ENCODE measurements at places on chromosomes 3 and 15. TPM values are rescaled to one million over a fixed set of nuclear protein-coding genes. Genes with fewer than 3 reads are reported as not detected.

GPX1 gene
- total RNA-seq, result 745 TPM

DNA sequence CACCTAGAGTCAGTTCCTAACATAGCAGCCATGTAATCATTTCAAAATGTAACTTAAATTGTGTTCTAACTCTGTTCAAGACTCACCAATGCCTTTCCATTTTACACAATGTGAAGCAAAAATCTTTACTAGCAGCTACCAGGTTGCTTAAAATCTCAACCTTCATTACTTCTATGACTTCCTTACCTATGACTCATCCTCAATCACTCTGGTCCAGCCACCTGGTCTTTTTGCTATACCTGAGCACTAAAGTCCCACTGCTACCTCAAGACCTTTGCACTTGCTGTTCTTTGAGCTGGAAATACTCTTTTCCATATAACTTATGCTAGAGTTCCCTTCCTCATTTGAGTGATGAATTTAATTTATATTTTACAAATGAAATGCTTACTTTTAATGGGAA lies 993.2 kb downstream of the NTRK3 start:
- peaks cover 4% of the 10 kb centered on the region for H3K4me1 ChIP-seq
- peak; percentile 6 for DNase-seq
- H3K27ac ChIP-seq, result no peak overlapping the region
- no peaks in the 10 kb centered on the region for H3K27me3 ChIP-seq

DNA sequence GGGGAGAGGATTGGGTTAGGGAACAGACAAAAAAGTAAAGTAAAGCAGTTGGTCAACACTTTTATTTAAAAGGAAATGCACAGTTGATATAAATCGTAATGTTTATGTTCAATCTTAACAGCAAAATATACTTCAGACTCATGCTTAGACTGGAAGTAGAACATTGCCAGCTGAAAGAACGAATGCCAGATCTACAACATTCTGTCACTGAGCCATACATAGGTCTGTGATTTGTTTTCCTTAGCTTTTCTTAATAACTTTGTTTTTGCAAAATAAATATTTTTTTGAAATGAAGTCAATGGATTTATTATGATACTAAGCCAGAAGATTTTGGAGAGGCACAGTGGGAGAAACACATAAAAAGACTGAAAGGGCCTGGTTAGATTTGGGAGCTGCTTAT lies 62.0 kb downstream of the LEKR1 start:
- no peak for DNase-seq
- H3K27me3 ChIP-seq, result no peaks in the 10 kb centered on the region
- H3K4me3 ChIP-seq, result no peak overlapping the region
- H3K27ac ChIP-seq, result no peak overlapping the region

GRAMD1C gene
- 2.8 TPM for total RNA-seq

ACKR2 gene
- 1.3 TPM for total RNA-seq

- H3K27me3 ChIP-seq, result no peaks in the 10 kb centered on the region
- DNase-seq, result no peak
- H3K36me3 ChIP-seq, result no peaks in the 10 kb centered on the region
These were observed 674.2 kb downstream of the TBL1XR1 start for GRCh38 chr3:176523114-176523513.

DNA sequence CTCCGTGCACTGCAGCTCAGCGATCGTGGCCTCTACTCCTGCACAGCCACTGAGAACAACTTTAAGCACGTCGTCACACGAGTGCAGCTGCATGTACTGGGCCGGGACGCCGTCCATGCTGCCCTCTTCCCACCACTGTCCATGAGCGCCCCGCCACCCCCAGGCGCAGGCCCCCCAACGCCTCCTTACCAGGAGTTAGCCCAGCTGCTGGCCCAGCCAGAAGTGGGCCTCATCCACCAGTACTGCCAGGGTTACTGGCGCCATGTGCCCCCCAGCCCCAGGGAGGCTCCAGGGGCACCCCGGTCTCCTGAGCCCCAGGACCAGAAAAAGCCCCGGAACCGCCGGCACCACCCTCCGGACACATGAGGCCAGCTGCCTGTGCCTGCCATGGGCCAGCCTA lies 3.7 kb upstream of the GNAT1 start:
- H3K4me3 ChIP-seq, result no peak overlapping the region
- DNase-seq, result no peak
- no peaks in the 10 kb centered on the region for H3K27me3 ChIP-seq
- H3K27ac ChIP-seq, result no peak overlapping the region

DNA sequence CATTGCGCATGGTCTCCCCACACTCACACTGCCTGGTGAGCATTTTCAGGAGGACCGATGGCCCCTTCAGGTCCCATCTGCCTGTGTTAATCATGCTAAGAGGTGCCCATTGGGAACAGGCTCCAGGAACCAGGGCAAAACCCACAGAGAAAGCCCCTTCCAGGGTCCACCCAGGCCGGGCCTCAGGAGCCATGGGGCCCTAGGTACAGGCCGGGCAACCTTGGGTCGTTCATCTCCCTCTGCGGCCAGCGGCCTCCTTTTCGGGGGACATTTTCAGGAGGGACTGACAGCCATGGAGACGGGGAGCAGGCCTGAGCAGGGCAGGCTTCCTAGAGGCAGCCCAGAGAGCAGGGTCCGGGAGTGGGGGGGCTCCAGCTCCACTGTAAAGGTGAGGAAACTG lies 68.0 kb upstream of the TAMM41 start:
- DNase-seq, result no peak
- H3K36me3 ChIP-seq, result no peaks in the 10 kb centered on the region
- H3K27me3 ChIP-seq, result peaks cover 45% of the 10 kb centered on the region
- H3K27ac ChIP-seq, result no peak overlapping the region

ASB14 gene
- total RNA-seq, result not detected

GRCh38 chr15:56757875-56758274 lies 24.6 kb upstream of the ZNF280D start:
- no peak for DNase-seq
- no peaks in the 10 kb centered on the region for H3K36me3 ChIP-seq
- no peaks in the 10 kb centered on the region for H3K27me3 ChIP-seq
- no peak overlapping the region for H3K4me3 ChIP-seq

DNA sequence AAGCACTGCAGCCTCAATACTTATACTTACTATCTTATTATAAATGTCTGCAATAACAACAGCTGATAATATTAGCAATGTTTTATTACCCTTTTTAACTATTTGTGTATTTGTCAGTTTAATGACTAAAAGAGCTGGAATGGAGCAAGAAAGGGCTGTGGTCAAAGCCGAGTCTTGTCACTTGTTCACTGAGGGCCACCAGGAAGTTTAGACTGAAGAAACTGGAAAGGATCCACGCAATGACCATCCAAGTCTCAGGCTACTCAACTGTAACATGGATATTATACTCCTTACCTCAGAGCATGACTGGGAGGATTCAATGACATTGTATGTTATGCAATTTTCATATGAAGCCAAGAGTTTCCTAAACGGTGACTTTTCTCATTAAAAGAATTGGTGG lies 90.4 kb downstream of the TJP1 start:
- peaks cover 43% of the 10 kb centered on the region for H3K4me1 ChIP-seq
- no peak overlapping the region for H3K4me3 ChIP-seq
- H3K36me3 ChIP-seq, result peaks cover 57% of the 10 kb centered on the region
- no peaks in the 10 kb centered on the region for H3K27me3 ChIP-seq
- H3K27ac ChIP-seq, result peak overlapping the region; percentile 45

DNA sequence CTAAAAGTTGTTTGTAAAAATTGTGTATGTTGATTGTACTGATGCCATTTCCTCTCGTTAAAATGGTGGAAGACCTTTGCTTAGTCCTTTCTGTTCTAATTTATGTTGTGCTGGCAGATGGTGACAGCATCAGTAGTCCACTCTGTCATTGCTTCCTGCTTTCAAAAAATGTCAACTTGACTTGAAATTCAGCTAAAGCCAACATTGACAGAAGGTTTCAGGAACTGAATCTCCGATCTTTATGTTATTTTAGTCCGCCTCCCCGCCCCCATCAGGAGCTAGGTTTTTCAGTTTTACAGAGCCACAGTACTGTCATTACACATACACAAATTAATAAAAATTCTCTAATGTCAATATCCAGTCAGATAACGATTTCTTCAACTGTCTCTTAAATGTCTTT lies 1.5 kb downstream of the CEP63 start:
- H3K4me1 ChIP-seq, result peaks cover 33% of the 10 kb centered on the region
- H3K27ac ChIP-seq, result no peak overlapping the region
- H3K27me3 ChIP-seq, result no peaks in the 10 kb centered on the region
- DNase-seq, result no peak
- peak overlapping the region; percentile 91 for H3K4me3 ChIP-seq
- no peaks in the 10 kb centered on the region for H3K36me3 ChIP-seq

GOLGA6B gene
- 0.11 TPM for total RNA-seq

- no peaks in the 10 kb centered on the region for H3K36me3 ChIP-seq
- no peak overlapping the region for H3K27ac ChIP-seq
- peaks cover 24% of the 10 kb centered on the region for H3K4me1 ChIP-seq
- no peak overlapping the region for H3K4me3 ChIP-seq
- DNase-seq, result no peak
- no peaks in the 10 kb centered on the region for H3K27me3 ChIP-seq
These were observed 79.8 kb downstream of the RBPMS2 start for GRCh38 chr15:64695561-64695992.

- H3K4me1 ChIP-seq, result peaks cover 20% of the 10 kb centered on the region
- H3K27ac ChIP-seq, result no peak overlapping the region
- H3K27me3 ChIP-seq, result no peaks in the 10 kb centered on the region
- no peak for DNase-seq
- H3K4me3 ChIP-seq, result no peak overlapping the region
These were observed 94.8 kb downstream of the DUT start for GRCh38 chr15:48426044-48426443.

DNA sequence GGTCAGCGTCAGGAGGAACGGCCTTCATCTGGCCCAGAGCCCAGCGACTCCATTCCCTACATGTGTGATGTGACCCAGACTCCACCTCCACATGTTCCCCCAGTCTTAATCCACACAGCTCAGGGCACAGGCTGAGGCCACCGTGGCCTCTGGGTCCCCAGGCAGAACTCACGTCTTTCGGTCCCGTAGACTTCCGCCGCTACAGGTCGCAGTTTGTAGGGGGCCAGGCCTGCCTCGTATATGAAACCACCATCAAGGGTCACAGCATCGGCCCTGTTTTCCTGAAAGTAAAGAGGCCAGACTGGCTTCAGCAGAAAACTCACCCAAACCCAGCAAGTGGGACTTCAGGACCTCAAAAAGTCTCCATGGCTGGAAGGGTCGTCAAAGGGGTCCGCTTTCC lies 8.6 kb downstream of the LTF start:
- H3K4me3 ChIP-seq, result no peak overlapping the region
- no peak overlapping the region for H3K27ac ChIP-seq
- no peak for DNase-seq
- H3K4me1 ChIP-seq, result no peaks in the 10 kb centered on the region

DNA sequence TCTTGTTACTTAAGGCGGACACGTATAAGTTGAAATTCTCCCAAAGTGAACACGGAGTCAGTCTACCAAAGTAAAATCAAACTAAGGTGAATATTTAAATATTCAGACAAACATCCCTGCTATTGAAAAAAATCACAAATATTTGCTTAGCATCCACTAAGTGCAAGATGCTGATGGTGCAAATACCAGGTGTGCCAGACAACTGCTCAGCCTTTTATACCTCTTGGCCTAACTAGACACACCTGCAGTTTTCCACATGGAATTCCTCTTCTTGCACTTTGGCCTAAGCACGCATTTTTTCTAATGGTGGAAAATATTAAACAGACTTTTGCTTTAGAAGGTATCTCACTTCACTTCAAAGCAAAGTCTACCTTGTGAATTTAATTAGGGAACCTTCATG lies 84.1 kb upstream of the ICE2 start:
- DNase-seq, result no peak
- H3K4me3 ChIP-seq, result no peak overlapping the region
- H3K4me1 ChIP-seq, result no peaks in the 10 kb centered on the region
- peaks cover 56% of the 10 kb centered on the region for H3K27me3 ChIP-seq
- H3K36me3 ChIP-seq, result no peaks in the 10 kb centered on the region
- H3K27ac ChIP-seq, result no peak overlapping the region

- no peaks in the 10 kb centered on the region for H3K27me3 ChIP-seq
- DNase-seq, result no peak
- no peaks in the 10 kb centered on the region for H3K4me1 ChIP-seq
- H3K36me3 ChIP-seq, result no peaks in the 10 kb centered on the region
- H3K4me3 ChIP-seq, result no peak overlapping the region
These were observed 418.8 kb downstream of the MAGI1 start for GRCh38 chr3:65619888-65620287.

FBXO40 gene
- not detected for total RNA-seq

DNA sequence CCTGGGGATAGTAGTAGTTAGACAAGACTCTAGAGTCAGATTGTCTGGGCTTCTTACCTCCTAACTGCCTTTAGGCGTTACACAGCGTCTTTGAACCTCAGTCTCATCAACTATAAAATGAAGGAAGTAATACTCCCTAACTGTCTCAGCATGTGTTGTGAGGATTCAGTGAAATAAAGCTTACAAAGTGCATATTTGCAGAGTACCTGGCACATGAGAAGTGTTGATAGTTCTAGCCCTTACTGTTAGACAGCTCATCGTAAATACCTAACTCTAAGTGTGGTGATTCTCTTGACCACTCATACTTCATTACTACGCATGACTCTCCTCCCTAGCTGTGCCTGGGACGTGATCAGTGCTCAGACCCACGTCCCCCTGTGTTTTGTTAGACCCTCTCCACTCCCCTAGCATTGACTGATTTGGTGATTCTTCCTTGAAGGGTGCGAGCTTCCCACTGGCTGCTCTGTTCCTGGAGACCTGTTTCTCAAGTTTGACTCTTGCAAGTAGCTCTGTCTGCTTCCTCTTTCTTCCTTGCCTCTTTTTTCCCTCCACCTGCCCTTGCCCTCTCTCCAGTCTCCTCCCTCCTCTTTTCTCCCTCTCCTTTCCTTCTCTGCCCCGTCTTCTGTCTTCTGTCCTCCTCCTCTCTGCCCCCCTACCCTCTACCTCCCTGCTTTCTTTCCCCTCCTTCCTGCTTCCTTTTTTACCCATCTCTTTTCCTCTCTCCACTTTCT lies 124.2 kb downstream of the SLC25A26 start:
- no peak for DNase-seq
- H3K27me3 ChIP-seq, result no peaks in the 10 kb centered on the region
- no peak overlapping the region for H3K4me3 ChIP-seq
- H3K4me1 ChIP-seq, result no peaks in the 10 kb centered on the region

DNA sequence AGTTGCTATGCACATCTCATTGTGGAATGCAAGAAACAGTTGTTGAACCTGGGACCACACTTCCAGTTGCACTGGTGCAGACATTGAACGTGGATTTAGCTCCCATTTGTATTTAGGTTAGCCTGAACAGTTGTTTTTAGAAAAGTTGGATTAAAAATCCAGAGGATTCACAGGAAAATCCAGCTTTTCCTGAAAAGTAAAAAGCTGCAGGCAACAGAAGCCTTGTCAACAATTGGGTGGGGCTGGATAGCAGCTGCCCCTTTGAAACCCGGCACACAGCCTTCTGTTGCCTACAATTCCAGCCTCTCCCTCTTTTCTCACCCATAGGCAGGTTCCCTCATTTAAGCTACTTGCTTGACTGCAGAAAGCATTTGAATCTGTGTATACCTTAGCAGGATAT lies 165.3 kb upstream of the TBL1XR1 start:
- H3K36me3 ChIP-seq, result no peaks in the 10 kb centered on the region
- peaks cover 30% of the 10 kb centered on the region for H3K4me1 ChIP-seq
- no peak overlapping the region for H3K4me3 ChIP-seq
- DNase-seq, result no peak
- no peak overlapping the region for H3K27ac ChIP-seq
